ENCODE measurements at places on chromosomes 6 and 20. TPM values are rescaled to one million over a fixed set of nuclear protein-coding genes. Genes with fewer than 3 reads are reported as not detected.
A peak's percentile ranks its signal among the peaks of the same experiment; 100 is the strongest.

- peak; percentile 21 for DNase-seq
Observed at GRCh38 chr20:49278818-49279676, 1.2 kb upstream of the ZNFX1 start.

DNA sequence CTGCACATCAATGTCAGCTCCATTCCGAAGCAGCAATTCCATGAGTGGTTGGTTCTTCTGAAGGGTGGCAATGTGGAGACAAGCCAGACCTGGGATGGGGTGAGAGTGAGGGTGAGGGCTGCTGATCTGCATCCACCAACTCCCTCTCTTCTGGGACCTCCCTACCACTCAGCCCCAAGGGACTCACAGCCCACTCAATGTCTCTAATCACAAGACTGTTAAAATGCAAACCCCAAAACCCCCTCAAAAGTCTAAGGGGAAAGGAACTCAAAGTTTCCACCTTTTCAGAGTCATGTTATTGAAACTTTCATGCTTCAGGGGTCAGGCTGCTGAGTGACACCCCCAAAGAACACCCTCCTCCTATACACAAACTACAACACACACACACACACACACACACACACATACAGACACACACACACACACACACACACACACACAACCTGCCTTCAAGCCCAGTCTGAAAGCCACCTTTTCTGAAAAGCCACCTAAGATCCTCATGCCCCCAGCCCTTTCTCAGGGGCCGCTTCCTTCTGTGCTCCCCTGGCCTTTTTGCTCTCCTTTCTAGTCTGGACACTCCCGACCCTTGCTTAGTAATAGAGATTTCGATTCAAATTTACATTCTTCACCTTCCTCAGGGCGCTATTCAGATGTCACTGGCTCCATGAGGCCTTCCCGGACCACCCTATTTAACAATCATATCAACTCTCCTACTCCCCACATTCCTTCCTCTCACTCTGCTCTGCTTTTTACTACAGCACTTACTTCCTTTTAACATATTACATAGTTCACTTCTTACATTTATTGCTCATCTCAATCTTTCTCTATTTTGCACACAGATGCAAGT is 3.3 kb upstream of the SLC35B2 start:
- no peak for DNase-seq

DNA sequence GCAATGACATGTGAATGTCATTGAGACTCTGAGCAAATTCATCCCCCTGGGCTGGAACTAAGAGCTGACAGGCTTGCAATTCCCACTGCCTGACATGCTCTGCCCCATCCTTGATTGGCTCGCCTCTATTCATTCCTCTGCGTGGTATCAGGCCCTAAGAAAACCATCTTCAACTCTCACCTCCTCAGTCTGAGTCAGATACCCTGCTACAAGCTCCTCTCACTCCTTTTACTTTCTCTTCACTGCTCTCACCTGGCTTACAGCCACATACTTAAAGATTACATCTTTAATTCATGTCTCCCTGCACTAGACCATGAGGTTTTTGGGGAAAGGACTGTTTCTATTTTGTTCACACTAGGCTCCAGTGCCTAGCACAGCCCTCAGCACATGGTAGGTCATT is 131.6 kb downstream of the KIF6 start:
- no peak for DNase-seq

The MTFR2 gene
- 8.8 TPM for total RNA-seq

The RIPPLY2 gene
- 2.1 TPM for total RNA-seq

DNA sequence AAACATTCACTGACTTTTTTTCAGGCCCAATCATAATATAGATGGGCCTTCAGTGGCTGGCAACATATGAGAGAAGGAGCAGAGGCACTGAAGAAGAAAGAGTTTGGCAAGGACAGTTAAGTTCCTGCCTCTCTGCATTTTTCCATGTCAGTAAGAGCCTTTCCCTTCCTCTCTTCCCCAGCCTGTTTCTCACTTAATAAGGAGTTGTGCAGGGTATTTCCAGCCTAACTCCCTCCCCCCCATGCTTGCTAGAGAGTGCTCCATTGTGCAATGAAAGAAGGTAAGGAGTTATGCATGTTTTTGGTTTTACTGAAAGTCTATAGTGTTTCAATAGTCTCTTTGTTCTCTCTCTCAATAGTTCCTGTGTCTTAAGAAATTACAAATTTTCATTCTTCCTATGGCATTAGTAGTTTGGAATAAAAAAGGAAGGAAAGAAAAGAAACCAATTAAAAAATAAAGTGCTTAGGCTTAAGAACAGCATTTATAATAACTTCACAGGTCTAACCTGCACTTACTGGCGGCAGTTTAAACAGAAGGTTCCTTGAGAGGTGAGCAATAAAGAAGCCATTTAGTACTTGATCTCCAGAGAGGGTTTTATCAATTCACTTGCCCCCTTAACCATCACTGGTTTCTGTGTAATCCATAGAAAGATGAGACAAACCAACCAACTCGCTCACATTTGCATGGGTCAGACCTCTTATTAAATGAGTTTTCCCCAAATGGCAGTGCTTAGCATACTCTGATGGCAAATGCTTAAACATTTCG is 251.1 kb downstream of the PTPRT start:
- peak; percentile 17 for DNase-seq

- DNase-seq = no peak
Observed at GRCh38 chr6:11729076-11729475, 49.5 kb downstream of the ADTRP start.

DNA sequence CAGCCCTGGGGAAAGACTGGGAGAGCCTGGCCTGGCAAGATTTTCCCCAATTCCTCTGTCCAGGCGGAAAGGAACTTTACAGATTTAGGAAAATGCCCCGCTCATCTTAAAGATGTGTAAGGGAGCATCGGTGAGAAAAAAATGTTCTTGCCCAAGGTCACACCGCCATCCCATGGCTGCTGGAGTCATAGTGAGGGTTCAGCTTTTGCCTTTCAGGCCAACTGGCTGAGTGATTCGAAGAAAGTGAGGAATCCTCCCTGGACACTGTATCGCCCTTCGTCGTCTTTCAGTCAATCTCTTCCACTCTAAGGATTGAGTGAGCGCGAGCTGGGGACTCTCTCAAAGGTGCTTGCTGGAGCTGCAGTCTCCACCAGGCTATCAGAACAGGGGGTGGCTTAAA is 1.4 kb downstream of the WFDC2 start:
- peak; percentile 21 for DNase-seq

The SRMS gene
- 0.19 TPM for total RNA-seq

GRCh38 chr6:99219788-99220187 is 129.7 kb downstream of the FAXC start:
- DNase-seq = no peak

The CFB gene
- 5.8 TPM for total RNA-seq

- DNase-seq = no peak
Observed at GRCh38 chr6:105493736-105494135, 90.9 kb upstream of the PREP start.

DNA sequence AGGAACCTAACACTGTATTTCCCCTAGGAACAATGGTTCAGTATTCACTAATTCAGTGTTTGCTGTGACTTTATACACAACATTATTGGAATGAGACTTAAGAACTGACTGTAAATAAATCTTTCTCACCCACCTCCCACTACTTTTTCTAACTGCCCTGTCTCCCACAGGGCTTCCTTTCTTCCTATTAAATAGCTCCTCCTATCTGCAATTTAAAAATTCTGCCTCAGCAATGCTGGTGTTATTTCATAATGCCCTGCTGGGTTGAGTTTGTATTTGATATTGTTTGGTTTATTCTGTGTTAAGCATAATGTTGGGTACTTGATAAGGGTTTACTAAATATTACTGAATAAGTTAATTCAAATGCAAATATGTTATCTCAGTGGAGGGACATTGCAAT is 573.1 kb upstream of the RNF217 start:
- DNase-seq = no peak

- DNase-seq = no peak
Observed at GRCh38 chr6:12832226-12832735, 115.7 kb downstream of the PHACTR1 start.

The MDFI gene
- 15.1 TPM for total RNA-seq

DNA sequence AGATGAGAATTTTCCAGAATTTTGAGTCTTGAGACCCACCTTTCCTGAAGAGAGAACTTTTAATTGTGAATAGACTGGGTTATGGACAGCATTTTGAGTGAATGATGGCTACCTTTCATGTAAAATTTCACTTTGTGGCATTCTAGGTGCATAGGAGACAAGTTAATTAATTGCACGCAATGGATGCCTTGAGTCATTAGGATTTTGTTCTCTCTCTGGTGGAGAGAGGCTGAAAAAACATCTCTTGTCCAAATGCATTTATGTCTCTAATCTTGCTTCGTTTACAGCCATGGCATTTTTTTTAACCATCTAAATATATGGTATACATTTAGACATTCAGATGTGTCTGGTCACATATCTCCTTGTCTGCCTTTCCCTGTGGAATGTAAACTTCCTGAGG is 3.1 kb downstream of the RHAG start:
- DNase-seq = no peak

- no peak for DNase-seq
Observed at GRCh38 chr6:90224196-90224595, 72.4 kb downstream of the BACH2 start.

GRCh38 chr20:4226330-4227084 is 211.1 kb upstream of the RNF24 start:
- no peak for DNase-seq

DNA sequence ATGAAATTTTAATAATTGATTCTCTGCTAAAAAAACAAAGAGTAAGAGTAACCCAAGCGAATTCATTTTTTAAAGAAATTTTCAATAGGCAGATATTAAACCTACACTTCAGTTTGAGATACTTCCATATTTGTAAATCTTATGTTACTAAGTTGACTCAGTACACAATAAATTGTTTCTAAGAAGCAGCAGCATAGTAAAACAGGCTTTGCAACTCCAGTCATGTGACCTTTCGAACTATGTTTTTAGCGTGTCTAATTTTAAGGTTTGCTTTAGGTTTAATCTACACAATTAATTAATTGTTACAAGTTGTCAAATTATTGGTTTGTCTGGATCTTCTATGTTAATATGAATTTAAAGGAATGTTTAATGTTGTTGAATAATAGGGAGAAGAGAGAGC is 708.9 kb upstream of the CITED2 start:
- DNase-seq = no peak

DNA sequence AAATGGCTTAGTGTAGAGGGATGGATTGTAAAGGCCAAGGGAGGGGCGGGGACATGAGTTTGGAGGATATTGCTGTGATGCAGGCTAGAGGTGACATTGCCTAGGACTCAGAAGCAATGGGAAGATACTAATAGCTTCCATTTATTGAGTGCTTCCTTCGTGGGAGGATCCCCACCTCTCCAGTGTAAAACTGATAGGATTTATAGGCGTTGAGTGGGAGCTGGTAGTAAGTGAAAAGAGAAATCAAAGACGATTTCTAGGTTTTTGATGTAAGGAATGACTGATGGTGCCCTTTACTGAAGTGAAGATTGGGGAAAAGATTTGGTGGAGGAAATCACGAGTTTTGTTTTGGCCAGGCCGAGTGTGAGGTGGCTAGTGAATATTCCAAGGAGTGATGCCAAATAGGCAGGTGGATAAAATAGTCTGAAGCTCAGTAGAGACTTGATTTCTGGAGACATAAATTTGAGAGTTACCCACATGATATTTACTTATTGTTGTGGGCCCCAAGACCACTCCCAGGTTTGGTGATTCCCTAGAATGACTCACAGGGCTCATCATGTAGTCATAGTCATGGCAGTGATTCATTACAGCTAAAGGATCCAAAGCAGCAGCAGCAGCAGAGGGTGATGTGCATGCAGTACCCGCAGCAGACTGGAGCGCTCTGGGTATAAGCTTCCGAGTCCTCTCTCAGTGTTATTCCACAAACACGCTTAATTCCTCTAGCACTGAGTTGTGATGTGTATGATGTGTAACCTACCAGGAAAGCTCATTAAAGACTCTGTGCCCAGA is 10.2 kb downstream of the RPRD1B start:
- DNase-seq = no peak

- no peak for DNase-seq
Observed at GRCh38 chr6:26296556-26296856, 68.5 kb upstream of the BTN3A2 start.

The SNX9 gene
- 30.1 TPM for total RNA-seq

GRCh38 chr6:131924881-131925474 is 26.2 kb downstream of the CCN2 start:
- no peak for DNase-seq

DNA sequence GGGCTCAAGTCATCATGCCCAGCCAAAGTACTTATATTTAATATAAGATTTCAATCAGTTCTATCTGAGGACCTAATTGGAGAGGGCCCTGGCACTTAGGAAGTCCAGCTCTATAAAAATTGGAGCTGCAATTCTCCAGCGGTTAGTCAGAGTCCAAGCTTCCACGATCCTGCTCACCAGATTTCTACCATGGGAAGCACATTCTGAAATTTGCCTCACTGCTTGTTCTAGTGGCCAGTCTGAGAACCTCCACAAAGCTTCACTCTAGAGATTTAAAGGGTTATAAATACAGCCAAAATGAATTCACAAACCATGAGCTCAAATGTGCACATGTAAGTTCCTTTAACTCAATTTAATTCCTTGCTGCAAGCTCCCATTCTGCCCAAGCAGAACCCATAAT is 33.5 kb downstream of the PNLDC1 start:
- no peak for DNase-seq

- no peak for DNase-seq
Observed at GRCh38 chr6:158751921-158752320, 67.2 kb downstream of the EZR start.

DNA sequence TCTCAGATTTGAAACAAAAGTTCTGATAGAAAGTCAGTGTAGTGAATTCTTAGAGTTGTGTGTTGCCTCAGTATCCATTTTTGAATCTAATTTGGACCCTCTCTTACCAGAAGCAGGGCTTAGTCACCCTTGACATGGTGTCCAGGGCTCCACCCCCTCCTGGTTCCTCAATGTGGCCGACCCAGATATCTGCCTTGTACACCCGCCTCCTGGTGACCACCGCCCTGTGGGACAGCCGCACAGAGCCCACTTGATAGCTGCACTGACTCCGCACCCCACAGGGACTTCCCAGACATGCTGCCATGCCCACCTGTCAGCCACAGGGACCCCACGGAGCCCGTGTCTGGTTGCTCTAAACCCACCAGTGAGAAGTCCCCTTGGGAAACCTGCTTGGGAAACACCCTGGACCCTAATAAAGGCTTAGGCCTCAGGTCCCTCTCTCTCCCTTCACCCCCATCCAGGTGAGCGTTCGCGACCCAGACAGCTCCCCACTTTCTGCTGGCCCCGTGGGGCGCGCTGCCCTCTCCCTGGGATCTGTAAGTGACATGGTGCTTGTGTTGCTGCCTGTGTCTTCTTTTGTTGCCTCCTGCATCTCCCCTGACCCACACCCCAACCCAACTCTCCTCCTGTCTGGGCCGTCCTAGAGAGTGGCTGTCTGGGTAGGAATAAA is 47.2 kb upstream of the SYNDIG1 start:
- no peak for DNase-seq

- no peak for DNase-seq
Observed at GRCh38 chr6:378090-378957, 13.2 kb upstream of the IRF4 start.

The ADGRF1 gene
- total RNA-seq = 2.4 TPM

The ASIP gene
- 2.1 TPM for total RNA-seq

The NXT1 gene
- total RNA-seq = 48.0 TPM

The MDN1 gene
- 89.0 TPM for total RNA-seq

GRCh38 chr6:40815731-40816130 is 223.3 kb downstream of the UNC5CL start:
- DNase-seq = no peak

GRCh38 chr6:32883789-32884188 is 29.8 kb downstream of the PSMB9 start:
- no peak for DNase-seq

The ADGRF4 gene
- 0.12 TPM for total RNA-seq

The ANKRD60 gene
- 8.0 TPM for total RNA-seq

Measured in testis (tissue), 5 donors.